Activated T-helper 1 cell treated with anti-CD3 and anti-CD28 coated beads, Interleukin-2, amount 50 U/mL, for 16 hours (primary cell): ENCODE measurements at places on chromosomes 4 and X.

- no peak for DNase-seq
Observed at GRCh38 chr4:118950929-118951570, 62.4 kb downstream of the SYNPO2 start.

DNA sequence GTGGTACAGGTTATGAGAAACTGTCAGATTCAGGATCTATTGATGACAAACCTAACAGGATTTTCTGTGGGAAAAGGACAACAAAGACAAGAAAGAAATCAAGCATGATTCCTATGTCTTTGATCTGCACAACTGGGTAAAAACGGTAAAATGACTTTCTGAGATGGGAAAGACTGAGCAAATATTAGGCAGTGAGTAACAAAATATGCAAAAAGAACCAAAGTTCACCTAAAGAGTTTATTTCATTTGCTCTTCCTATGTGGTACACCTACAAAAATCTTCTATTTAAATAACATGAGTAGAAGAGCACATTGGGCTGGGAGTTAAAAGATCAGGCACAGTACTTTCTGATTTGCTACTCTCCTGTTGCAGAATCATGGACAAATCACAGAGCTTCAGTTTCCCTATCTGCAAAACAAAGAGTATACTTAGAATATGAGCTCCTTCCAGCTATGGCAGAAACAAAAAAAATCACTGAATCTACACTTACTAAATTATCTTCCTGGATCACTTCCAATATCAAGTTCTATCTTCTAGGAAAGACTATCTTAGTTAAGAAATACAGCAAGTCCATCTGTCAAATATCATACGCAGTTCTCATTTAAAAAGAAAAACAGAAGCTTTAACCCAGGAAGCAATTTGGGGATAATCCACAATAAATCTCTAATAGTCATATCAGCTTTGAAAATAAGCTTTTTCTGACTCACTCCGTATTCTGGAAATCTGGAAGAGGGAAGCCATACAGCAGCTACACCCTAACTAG lies 37.4 kb downstream of the NFXL1 start:
- DNase-seq: no peak

- no peak for DNase-seq
Observed at GRCh38 chrX:153347530-153347929, 13.6 kb downstream of the ZNF275 start.

DNA sequence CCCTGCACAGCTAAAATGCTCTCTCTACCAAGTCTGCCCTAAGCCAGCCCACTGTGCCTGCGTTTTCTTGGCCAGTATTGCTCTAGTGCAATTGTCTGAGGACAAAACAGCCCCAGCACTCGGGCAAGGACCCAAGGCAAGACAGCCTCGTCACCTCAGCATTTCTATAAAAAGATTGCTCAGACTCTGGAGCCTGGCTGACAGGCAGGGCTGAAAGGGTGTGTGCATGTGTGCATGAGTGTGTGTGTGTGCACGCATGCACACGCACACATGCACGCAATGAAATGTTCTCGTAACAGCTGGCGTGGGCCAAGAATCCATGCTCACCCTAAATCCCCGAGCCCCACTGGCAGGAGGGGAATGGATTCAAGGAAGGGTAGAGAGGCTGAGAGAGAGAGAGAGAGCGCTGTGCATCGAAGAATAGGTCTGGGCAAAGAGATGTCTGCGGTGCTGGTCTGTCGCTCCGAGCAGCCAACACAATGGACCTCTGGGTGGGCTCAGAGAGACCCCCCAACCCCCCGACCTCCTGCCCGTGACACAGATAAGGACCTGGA lies 579.2 kb downstream of the BCOR start:
- no peak for DNase-seq

- no peak for DNase-seq
Observed at GRCh38 chr4:154807042-154807630, 26.1 kb downstream of the RBM46 start.

DNA sequence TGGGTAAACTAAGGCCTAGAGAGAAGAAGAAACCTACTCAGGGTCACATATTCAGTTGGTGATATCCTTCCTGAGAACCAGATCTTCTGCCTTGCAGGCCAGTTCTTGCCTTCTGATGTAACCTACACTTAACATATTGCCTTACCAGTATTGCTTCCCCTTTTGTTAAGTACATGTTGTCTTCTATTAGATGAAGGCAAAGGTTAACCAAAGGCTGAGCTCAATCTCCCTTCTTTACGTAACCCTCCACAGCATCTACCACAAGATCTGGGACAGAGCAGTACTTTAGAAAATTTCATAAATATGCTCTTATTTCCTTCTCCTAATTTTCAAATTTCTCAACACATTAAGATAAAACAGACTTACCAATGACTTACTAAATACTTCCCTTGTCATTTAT lies 474.4 kb downstream of the SH2D1A start:
- no peak for DNase-seq

DNA sequence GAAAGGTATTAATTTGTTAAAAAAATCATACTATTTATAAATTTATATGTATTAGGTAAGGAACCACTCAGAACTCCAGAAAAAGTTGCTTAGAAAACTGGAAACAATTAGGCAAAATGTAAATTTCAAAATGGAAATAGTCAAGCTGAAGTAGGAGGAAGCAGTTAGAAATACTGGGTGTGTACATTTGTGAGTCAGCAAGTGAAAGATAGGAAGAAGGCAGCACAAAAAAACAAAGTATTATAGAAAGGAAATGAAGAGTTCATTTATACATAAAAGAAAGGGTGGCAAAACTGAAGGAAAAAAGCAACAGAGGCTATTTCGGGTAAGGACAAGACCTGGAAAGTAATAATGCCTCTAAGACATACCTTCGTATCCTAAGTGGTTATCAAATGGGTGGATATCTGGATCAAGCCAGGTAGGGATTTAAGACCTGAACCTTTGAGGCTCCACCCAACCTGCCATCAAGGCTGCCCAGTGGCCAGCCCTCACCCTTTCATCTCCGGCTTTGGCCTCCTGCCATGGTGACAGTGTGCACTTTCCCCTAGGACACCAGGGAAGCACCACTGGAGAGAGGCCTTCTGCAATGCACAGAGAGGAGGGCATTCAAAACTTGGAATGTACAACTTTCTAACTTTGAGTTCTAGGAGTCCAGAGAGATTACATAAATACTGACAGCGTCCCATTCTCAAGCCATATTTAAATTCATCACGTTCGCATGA lies at the start of gene LRRC66:
Gene LRRC66 (minus strand): TSS at position 428 of the 722 bp plus-strand sequence. CDS start 2,750 bp downstream, outside the sequence.
- DNase-seq: no peak

DNA sequence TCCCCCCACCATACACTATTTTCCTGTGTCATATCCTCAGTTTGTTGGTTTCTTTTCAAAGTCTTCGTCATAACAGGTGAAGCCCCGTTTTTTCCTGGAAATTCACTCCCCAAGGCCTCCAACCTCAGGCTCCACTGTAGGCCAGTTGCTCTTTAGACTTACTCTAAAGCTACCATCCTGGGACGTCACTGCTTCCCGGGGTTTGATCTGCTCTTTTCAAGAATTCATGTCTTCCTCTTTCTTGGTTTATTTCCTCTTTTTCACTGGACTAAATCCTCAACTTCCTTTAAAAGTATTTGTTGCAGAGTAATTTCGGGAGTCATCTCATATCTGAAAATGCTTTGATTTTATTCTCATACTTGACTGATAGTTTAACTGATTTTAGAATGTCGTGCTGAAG lies 6.5 kb upstream of the SERTM2 start:
- no peak for DNase-seq

DNA sequence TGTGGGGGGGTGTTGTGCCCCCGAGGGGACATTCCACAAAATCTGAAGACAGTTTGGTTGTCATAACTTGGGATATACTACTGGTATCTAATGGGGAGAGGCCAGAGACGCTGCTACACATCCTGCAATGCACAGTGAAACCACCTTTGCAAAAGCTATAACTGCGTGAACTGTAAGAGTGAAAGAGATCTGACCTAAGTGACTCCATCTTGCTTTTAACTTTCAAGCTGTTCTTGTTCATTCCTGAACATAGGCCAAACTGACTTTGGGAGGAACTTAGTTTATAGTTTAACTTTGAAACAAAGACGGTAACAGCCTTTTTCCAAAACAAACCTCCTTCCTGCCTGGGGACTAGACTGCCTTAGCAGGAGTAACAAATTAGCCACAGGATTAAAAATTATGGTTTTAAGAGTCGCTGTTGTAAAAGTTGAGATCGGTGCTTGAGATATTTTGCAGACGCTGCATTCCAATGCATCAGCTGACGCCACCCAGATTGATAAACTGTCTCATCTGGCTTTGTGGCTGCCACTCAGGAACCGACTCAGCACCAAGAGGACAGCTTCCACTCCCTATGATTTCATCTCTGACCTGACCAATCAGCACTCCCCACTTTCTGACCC lies 70.9 kb downstream of the ATXN3L start:
- no peak for DNase-seq

DNA sequence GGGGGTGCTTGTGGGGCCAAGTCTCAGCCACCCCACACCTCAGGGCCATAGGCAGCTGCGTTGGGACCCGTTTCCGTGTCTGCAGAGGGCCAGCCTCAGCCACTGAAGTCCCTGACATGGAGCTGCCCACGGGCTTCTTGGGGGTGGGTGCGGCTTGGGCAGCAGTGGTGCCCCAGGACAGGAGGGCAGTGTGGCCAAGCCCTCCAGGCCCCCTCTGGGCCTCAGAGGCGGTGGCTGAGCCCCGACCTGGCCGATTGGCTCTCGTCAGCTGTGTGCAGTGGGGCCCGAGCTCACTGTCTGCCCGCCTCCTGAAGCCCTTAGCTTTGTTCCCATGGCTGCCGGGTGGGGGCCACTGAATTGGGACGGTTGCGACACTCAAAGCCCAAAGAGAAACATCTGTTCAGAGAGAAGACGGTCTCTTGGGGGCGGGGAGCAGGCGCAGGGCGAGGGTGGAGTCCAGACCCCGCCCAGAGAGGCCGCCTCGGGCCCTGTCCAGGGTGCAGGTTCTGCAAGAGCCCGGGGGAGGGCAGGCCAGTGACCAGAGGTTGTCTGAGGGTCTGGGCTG lies 9.1 kb downstream of the FGFR3 start:
- no peak for DNase-seq

GRCh38 chrX:52349681-52350080 lies 19.1 kb upstream of the XAGE2 start:
- no peak for DNase-seq
